Hematopoietic multipotent progenitor cell treated with erythropoietin and hydrocortisone succinate and interleukin-3 and kit ligand, for 6 days (in vitro differentiated cells): ENCODE measurements at places on chromosomes 12 and 14.
A peak's percentile ranks its signal among the peaks of the same experiment; 100 is the strongest.

GRCh38 chr14:21440859-21441258 lies 15.1 kb downstream of the CHD8 start:
- DNase-seq = peak; percentile 56

GRCh38 chr12:25376407-25376806 lies 125.7 kb upstream of the KRAS start:
- no peak for DNase-seq

DNA sequence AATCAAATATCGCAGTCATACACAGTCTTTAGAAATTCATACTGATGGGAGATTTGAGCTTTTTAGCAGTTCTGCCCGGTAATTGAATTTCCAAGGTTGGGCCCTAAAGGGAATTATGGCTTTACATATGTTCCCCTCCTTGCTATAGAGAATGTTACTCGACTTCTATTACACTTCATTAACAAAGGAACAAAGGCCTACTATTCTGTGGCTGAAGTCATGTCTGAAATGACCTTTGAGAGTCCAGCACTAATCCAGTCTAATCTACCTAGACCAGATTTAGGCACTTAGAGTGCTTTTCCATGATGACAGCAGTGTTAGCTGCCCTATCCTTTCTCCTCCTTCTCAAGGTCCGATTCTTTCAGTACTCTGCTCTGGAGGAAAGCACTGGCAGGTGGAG lies 305.3 kb downstream of the MED13L start:
- no peak for DNase-seq

DNA sequence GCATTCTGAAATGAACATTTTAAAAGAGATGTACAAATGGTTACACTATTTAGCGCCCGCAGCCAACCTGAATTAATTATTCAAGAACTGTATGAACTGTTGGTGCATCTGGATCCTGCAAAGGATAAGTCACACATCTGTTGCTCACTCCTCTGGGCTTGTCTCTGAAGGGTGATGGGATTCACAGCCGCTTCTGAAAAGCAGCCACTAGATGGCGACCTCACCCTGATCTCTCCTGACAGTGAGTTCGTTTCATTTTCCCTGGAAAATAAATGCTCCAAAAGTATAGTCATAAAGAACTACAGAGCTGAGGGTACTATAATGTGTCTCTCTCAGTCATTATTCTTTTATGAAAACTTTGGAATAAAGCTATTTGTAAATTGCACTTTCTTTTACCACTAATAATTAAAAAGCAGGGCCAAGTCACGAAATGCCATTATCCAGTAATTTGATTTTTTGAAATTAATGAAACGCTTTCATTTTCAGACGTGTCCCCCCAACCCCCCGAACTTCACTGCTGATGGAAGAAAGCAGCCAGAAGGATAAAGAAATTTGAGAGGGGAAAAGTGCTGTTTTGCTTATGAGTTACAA lies 789.6 kb downstream of the NRXN3 start:
- DNase-seq = peak; percentile 79

- no peak for DNase-seq
Observed at GRCh38 chr12:52438305-52439301, 4.4 kb upstream of the KRT75 start.

DNA sequence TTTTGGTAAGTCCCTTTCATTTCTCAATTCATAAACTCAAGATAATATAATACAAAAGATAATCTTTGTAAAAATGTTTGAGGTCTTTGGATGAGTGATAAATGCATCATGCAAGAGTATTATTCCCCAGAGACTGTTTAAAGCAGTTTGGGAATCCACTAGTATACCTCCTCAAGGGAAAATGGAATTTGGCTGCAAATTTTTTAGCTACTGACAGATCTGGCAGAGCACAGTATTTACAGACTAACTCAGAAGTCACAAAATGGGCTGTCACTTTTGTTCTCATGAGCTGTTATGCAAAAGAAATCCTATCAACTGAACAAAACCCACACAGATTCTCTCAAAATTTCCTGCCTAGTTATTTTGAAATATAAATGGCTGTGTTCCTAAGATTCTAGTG lies 9.9 kb downstream of the SPIC start:
- DNase-seq = no peak

DNA sequence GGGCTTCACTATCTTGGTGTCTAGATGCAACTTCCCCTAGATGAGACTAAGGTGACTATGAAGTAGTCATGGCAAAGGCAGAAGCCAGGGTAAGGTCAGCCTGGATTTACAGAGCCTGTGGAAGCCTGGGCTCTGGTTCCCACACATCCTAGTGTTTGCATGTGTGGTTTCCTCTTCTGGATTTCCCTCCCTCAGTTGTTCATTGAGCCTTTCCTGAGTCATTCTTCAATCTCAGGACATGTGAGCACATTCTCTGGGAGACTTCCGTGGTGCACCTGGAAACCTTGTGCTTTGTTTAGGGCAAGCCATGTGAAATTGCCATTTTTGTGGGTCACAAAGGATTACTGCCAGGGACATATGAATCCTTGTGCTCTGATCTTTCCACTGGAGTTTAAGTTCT lies 236.6 kb downstream of the C12orf75 start:
- no peak for DNase-seq

GRCh38 chr12:108337235-108338223 lies 1.6 kb downstream of the CMKLR1 start:
- peak; percentile 83 for DNase-seq

- peak; percentile 45 for DNase-seq
Observed at GRCh38 chr12:15979096-15980092, 68.3 kb downstream of the DERA start.

- no peak for DNase-seq
Observed at GRCh38 chr12:65720136-65721130, 103.8 kb upstream of the HMGA2 start.

DNA sequence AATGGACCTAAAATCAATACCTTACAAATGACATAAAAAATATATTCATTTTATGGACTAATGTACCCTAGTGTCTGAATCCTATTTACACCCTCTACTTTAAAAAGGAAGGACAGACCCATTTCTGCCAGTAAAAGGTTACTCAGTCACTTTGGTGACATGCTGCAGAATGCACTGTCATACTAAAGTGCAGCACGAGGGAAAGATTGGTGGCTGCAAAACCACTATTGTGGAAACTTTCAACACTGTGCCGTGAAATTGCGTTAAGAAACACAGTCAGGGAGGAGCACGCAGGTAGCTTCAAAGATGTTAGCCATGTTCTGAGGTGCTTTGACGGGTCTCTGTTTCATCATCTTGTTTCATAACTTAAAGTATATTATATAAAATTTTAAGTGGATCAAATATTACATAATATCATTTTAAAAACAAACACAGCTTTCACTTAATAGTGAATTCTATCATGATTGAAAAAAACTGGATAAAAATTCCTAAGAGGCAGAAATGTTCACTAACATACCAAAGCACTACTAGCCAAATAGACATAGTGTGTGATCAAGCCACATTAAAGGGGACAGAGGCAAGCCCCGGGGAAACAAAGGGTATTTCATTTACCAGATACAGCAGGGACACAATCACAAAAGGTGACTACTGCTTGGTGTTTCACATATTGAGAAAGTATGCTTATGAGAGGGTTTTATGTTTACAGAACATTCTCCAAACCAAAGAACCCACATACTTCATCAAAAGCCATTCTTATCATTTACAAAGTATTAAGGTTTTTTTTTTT lies 330.8 kb upstream of the SOX5 start:
- DNase-seq = peak; percentile 40

- peak; percentile 58 for DNase-seq
Observed at GRCh38 chr12:49126852-49127763, 4.1 kb downstream of the TUBA1B start.

DNA sequence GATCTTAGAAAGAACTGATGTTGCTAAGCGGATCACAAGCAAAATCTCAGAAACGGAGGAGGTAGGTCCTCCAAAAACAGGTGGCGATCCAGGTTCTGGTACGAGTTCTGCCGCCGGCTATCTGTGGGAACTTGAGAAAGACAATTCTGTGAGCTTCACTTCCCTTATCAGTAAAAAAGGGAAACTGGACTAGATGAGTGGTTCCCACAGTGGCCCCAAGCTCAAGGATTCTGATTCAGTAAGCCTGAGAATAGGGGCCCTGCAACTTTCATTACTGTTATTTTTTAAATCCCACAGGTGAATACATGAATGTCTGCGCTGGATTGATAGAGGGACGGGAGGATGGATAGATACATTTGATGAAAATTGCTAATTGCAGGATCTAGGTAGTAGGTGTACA lies 160.2 kb downstream of the PPM1H start:
- peak; percentile 14 for DNase-seq

DNA sequence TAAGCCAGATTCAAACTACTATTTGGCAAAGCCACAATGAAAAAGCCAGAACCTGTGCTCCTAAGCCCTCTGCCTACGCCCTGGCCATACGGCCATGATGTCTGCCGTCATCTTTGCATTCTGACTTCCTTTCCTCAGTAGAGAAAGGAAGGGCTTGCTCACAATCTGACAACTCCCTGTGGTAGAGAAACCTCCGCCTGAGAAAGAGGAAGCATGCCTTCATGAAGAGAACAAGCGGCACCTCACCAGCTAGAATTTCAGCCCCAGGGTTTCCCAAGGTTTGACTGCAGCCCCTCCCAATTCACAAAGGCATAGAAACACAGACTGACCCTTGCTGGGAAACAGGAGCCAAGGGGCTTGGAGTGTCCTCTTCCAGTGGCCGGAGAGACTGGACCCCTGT lies 25.7 kb downstream of the TEP1 start:
- DNase-seq = peak; percentile 17

DNA sequence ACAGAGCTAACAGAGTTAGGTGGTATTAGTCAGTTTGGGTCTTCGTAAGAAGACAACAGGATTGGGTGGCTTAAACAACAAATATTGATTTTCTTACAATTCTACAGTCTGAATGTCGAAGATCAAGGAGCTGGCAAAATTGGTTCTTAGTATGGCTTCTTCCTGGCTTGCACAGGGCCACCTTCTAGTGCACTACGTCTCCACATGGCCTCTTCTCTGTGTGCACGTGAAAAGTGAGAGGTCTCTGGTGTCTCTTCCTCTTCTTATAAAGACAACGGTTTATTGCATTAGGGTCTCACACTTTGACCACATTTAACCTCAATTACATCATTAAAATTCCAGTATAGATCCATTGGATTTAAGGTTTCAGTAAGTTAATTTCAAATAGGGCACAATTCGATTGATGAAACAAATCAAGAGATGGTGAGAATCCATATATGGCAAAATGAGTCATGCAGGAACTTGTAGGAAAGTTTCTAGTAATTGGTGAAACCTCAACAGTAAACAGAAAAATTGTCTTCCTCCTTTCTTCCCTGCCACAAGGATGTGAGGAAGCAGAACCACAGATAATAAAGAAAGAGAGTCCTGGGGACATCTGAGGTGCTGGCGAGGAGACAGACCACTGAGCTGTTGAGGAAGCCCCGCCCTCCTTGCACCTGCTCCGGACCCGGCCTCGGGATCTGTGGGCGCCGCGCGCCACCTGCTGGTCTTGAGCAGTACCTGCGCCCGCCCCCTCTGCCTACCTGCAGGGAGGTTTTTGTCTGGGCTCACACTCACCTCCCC lies 846.7 kb downstream of the TMEM121 start:
- DNase-seq = peak; percentile 82

- no peak for DNase-seq
Observed at GRCh38 chr12:41908206-41908605, 236.5 kb downstream of the GXYLT1 start.

DNA sequence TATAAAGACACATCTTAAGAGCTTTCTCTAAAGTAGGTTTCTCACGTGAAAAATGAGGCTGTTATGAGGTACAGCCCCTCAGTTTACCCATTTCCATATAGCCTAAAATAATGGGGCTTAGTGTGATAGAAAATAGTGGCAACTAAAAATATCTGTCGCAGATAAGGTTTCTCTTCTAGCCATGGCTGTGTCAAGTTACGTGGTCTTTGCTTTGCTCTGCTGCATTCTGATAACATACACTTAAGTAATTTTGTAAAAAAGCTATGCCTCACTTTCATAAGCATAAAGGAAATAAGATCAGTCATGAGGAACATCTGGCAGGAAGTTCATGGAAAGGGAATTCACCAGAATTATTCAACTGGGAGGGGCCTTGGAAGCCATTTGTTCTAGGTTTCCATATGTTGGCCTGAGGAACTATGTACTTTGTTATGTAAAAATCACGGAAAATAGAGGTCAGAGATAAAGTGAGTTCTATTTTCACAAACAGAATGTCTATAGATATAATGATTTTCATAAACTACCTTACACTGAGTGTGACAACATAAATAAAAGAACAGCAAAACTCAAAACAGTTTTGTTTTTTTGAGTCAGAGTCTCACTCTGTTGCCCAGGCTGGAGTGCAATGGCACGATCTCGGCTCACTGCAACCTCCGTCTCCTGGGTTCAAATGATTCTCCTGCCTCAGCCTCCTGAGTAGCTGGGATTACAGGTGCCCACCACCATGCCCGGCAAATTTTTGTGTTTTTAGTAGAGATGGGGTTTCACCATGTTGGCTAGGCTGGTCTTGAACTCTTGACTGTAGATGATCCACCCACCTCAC lies 195.6 kb upstream of the KRR1 start:
- DNase-seq = peak; percentile 16

DNA sequence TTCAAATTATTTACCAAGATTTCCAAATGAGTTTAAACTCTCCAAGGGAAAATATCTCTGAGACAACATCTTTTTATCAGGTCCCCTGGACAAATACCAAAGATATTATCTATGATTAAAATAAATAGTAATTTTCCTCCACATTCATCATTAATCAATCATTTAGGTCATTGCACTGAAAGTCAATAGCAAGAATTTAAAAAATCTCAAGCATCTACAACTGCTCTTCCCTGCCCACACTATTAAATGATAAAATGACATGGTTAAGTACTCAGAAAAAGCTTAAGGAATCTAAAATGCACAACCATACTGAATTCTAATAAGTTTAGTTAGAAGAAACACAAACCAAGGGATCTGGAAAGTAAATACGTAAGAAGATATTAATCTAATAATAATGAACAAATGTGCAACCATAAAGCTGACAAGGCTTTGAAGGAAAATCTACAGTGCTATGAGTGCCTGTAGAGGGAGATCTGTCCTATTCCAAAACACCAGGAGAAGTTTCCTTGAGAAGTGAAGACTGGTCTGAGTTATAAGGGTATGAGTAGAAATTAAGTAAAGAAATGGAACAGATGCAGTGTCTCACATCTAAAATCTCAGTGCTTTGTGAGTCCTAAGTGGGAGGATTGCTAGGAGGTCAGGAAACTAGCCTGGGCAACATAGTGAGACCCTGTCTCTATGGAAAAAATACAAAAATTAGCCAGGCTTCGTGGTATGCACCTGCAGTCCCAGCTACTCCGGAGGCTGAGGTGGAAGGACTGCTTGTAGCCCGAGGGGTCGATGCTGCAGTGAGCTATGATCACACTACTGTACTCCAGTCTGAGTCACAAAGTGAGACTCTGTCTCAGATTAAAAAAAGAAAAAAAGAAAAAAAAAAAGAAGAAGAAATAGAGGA lies 19.2 kb downstream of the INTS13 start:
- no peak for DNase-seq

DNA sequence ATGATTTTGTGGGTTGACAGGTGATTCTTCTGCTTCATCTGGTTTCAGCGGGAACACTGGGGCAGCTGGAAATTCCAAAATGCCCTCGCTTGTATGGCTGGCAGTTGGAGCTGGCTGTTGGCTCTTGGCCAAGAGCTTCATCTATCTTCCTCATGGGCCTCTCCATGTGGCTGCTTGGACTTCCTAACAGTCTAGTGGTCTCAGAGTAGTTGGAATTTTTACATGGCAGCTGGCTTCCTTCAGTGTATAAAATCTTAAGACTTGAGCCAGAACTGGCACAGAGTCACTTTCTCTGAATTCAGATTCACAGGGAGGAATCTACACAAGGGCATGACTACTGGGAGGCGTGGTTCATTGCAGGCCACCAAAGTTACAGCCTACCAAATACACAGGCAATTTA lies 204.9 kb upstream of the RMST start:
- DNase-seq = no peak

GRCh38 chr12:122726080-122726558 lies 4.5 kb downstream of the HCAR1 start:
- DNase-seq = peak; percentile 43

- no peak for DNase-seq
Observed at GRCh38 chr12:115312901-115313300, 628.9 kb upstream of the TBX3 start.
